Kidney (tissue), 22 donors: ENCODE measurements at places on chromosomes 4 and X. TPM values are rescaled to one million over a fixed set of nuclear protein-coding genes. Genes with fewer than 3 reads are reported as not detected.

ASB11 gene
- 0.41 TPM for total RNA-seq

IL1RAPL2 gene
- 0.25 TPM for total RNA-seq

DNA sequence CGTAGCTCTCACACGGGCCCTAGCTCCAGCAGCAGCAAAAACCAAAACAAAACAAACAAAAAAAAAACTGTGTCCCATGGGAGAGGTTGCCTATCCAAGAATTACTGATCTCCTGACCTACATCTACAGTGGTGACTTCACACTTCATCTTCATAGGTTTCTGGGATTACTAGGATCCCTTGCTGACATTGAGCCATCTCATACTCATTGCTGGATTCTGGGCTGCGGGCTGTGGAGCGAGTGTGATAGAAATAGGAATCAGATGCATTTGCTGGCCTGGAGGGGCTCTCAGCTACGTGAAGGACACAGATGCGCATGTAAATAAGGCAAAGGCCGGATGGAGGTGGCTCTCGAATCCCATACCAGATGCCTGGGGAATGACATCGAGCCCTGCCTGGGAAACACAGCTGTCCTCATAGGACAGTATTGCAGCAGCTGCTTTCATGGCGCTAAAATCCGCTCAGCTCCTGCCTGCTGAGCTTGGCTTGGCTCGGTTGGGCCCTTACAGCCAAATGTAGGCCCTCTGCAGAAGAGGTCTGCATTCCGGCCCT, 41.7 kb downstream of the CNGA2 start:
- no peak for DNase-seq

DNA sequence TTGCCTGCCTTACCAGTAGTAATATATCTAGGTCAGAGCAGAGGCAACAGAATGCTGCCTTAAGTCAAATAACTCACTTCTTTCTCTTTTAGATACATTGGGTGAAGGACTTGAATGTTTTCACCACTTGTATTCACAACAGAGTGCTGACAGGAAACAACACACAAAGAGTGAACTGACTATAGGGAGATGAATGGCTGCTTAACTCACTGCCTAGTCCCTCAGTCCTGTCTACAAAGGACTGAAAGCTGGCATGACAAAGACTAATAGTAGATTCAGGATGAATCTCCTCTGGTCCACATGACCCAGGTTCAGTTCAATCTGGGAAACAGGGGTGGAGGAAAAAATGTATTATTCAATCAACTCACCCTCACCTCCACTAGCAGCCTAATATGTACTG, 134.2 kb downstream of the GALNTL6 start:
- DNase-seq: no peak

DNA sequence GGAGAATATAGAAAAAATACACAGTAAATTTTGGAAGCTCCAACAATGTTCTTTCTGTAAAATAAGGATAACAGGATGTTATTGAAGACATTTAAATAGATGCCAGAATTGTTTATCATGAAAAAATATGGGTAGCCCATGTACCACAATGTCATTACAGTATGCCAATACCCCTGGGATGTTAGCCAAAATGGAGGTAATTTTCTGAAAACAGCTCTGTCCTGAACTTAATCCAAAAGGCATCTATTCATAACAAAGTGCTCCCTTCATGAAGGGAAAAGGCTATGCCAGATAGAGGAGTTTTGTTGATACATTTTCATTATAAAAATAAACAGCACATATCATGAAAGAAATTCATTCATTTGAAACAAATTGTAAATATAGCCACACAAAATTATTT, 1902.6 kb upstream of the AGA start:
- DNase-seq: no peak
